ENCODE measurements at places on chromosomes 6 and 20. TPM values are rescaled to one million over a fixed set of nuclear protein-coding genes. Genes with fewer than 3 reads are reported as not detected.

GRCh38 chr6:106538145-106538544 is 91.2 kb downstream of the RTN4IP1 start:
- no peak for DNase-seq

DNA sequence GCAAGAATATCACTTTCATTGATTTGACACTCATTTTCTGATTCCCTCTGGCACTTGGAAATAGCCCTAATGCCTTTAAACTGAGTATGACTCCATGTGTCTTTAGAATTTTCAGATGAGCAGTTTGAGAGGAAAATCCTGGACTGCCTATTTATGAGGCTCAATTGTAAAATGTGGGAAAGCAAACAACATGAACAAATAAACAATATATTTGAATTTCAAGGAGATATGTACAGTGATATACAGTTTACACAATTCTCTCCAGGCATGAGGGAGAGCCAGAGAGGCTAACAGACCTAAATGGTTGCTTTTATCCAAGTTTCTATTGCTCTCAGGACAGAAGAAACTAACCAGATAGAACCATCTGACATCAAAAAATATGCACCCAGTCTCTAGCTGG is 748.2 kb upstream of the NRSN1 start:
- DNase-seq: no peak

GMPR gene
- total RNA-seq: 0.53 TPM

F13A1 gene
- total RNA-seq: 0.13 TPM

LHFPL5 gene
- not detected for total RNA-seq

CDH4 gene
- total RNA-seq: 12.1 TPM

Measured in bronchial epithelial cell (primary cell).